ENCODE measurements at places on chromosomes 7 and 10.

DNA sequence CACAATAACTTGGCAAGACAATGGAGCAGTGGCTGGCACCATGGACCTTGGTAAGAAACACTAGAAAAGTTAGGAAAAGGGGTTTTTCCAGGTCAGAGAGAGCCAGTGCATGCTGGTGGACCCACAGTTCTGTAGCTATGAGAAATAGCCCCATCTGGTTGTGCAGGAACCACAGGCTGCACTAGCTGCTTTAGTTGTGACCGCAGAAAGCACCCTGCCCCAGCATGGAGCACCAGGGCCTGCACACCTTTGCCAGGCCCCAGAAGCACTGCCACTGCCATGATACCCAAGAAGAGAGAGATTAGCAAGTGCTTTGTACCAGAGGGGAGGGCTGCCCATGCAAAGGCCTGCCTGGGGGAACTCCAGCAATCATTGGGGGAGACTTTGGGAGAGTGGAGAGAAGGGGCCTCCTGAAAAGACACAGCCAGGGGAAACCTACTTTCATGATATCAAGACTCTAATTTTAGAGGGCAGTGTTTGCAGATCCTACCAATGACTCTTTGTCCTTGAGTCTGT is 256.1 kb upstream of the C7orf33 start:
- no peak for DNase-seq

DNA sequence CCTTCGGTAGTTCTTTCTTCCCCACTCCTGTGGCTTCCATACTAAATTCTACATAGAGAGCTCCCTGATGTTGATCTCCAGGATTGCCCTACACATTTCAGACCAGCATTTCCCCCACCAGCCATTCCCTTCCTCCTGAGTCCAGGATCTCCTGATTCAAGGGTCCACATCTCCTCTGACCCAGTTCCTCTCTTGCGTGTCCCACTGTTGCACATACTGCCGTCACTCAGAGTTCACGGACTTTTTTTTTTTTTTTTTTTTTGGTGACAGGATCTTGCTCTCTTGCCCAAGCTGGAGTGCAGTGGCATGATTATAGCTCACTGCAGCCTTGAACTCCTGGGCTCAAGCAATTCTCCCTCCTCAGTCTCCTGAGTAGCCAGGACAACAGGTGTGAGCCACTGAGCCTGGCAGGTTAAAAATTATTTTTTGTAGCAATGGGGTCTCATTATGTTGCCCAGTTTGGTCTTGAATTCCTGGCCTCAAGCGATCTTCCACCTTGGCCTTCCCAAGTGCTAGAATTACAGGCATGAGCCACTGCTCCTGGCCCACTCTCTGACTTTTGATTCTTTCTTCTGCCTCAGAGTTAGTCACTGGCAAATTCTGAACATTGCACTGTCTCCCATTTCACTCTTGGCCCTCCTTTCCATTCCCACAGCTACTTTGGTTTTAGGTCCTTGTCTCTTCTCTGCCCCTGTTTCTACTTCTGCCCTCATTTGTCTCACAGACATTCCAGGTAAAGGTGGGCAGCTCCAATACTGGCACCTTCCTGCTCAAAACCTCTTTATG is 29.6 kb upstream of the ZRANB1 start:
- DNase-seq: no peak

DNA sequence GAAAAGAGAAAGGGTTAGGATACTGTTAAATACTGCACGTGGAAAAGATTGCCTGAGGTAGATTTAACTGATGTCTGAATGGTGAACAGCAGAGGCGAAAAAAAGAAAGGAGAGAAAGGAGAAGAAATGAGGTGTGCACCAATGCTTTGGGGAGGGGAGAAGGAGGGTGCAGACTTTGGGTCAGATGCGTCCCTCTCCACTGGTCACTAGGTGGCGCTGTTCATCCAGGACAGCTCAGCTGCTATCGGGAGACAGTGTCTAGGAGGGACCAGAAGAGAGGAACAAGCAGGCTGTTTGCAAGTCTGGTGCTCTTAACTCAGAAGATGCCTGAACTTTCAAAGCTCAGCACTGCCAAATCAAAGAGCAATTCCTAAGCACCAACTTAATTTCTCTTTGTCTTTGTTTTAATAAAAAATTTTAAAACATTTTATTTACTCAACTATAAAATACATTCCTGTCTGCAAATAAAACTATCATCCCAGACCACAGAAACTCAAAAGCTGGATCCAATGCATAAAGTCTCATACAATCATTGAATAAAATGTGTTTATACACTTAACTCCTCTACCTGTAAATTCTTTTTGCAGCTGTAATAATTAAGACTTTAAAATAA is 83.9 kb upstream of the PDLIM1 start:
- no peak for DNase-seq

- DNase-seq: no peak
Observed at GRCh38 chr10:124072541-124072940, 20.9 kb downstream of the CHST15 start.

GRCh38 chr7:116232920-116233319 is 22.6 kb downstream of the TES start:
- DNase-seq: no peak

GRCh38 chr7:158760936-158761335 is 56.3 kb upstream of the NCAPG2 start:
- DNase-seq: no peak

DNA sequence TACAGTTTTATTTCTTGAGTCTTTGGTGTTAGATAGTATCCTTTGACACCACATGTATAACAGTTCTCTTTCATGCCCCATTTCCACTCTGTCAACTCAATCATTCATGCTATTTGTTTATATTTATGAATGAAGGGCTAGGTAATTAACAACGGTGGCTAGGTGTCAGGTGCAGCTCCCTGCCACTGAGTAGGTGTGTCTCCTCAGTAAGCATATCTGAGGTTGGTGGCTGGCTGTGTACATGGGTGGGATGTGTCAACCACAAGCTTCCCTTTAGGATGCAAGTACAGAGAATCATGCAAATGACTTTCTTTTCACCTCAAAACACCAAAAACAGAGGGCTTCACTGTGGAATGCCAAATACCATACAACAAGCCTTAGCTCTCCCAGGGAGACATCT is 83.4 kb downstream of the ZNF365 start:
- DNase-seq: no peak

GRCh38 chr7:130941322-130942210 is 207.6 kb upstream of the KLF14 start:
- no peak for DNase-seq

Measured in stimulated activated CD4-positive, alpha-beta T cell treated with anti-CD3 and anti-CD28 coated beads, Interleukin-1b, Interleukin-23, amount 100 ng/mL, for 1 hour (primary cell).